ENCODE measurements at places on chromosomes 6 and 20. TPM values are rescaled to one million over a fixed set of nuclear protein-coding genes. Genes with fewer than 3 reads are reported as not detected.

- H3K27me3 ChIP-seq = no peaks in the 10 kb centered on the region
- no peak for DNase-seq
- H3K36me3 ChIP-seq = no peaks in the 10 kb centered on the region
Measured at GRCh38 chr6:169577974-169578373, 123.9 kb downstream of the WDR27 start.

OVOL2 gene
- 0.57 TPM for total RNA-seq

DEFB132 gene
- not detected for total RNA-seq

DNA sequence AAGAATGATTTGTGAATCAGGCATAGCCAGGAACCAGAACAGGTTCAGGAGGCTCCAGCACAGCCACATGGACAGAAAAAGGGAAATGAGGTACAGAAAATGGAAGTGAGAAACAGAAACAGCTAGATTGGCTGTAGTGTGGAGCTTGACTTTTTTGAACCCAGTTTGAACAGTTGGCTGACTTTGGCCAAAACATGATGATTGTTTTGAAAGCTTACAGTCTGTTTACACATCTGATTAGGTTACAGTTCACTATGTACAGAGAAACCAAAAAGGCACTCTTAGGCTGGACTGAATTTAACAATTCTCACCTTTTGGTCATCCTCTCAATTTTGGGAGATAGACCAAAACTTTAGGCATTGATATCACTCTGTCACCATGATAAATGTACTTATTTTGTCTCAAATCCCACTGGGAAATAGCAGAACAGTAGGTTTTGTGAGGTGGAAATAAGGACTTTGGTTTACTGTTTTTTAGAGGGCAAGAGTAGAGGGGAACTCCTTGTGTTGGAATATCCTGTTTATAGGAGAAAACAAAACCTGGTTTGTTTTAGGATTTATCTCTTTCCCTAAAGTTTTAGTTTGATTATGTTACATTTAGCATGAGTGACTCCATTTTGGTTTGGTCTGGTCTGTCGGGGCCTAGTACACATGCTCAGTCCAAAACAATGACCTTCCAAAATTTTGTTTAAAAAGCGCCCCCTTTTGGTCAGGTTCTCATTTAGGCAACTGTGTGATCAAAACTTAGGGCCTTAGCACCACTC lies 123.1 kb downstream of the OLIG3 start:
- no peak for DNase-seq
- no peak overlapping the region for H3K4me3 ChIP-seq
- no peaks in the 10 kb centered on the region for H3K36me3 ChIP-seq
- no peaks in the 10 kb centered on the region for H3K27me3 ChIP-seq
- no peaks in the 10 kb centered on the region for H3K4me1 ChIP-seq

DNA sequence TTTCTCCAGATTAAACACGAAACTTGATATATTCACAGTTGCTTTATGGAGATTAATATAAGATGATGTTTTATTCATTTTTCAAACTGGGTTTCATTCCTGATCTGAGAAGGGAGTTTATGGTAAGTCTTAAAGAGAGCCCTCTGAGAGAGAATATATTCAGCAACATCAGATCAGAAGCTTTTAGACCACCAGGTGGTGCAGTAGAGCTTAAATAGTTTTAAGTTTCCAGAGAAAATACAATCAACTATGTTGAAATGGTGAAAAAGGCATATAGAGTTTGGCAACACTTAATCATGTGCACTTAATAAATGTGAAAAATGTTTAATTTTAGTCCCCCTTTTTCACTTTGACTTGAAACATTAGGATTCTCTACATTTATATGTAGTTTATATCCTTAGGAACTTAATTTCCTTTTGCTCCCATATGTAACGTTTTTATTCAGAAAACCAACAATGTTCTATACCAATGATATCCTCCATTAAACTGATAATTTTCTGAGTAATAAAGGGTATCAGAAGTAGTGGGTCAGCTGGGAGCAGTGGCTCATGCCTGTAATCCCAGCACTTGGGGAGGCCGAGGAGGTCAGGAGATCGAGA lies 86.4 kb upstream of the CLDN20 start:
- no peaks in the 10 kb centered on the region for H3K27me3 ChIP-seq
- DNase-seq = peak; percentile 36
- no peaks in the 10 kb centered on the region for H3K36me3 ChIP-seq
- peaks cover 3% of the 10 kb centered on the region for H3K4me1 ChIP-seq
- no peak overlapping the region for H3K27ac ChIP-seq

SLC17A3 gene
- not detected for total RNA-seq

KAT14 gene
- 8.4 TPM for total RNA-seq

HLA-DRA gene
- total RNA-seq = not detected

TNF gene
- total RNA-seq = 0.79 TPM

ELOVL4 gene
- 10.4 TPM for total RNA-seq

GRCh38 chr6:7650878-7651277 lies 60.9 kb downstream of the SNRNP48 start:
- no peak overlapping the region for H3K4me3 ChIP-seq
- no peaks in the 10 kb centered on the region for H3K36me3 ChIP-seq
- H3K4me1 ChIP-seq = peaks cover 2% of the 10 kb centered on the region
- H3K27ac ChIP-seq = no peak overlapping the region
- peak; percentile 55 for DNase-seq
- no peaks in the 10 kb centered on the region for H3K27me3 ChIP-seq

- no peak overlapping the region for H3K4me3 ChIP-seq
- no peaks in the 10 kb centered on the region for H3K4me1 ChIP-seq
- no peak overlapping the region for H3K27ac ChIP-seq
- H3K27me3 ChIP-seq = no peaks in the 10 kb centered on the region
Measured at GRCh38 chr6:20117474-20117873, 94.8 kb downstream of the MBOAT1 start.

DNA sequence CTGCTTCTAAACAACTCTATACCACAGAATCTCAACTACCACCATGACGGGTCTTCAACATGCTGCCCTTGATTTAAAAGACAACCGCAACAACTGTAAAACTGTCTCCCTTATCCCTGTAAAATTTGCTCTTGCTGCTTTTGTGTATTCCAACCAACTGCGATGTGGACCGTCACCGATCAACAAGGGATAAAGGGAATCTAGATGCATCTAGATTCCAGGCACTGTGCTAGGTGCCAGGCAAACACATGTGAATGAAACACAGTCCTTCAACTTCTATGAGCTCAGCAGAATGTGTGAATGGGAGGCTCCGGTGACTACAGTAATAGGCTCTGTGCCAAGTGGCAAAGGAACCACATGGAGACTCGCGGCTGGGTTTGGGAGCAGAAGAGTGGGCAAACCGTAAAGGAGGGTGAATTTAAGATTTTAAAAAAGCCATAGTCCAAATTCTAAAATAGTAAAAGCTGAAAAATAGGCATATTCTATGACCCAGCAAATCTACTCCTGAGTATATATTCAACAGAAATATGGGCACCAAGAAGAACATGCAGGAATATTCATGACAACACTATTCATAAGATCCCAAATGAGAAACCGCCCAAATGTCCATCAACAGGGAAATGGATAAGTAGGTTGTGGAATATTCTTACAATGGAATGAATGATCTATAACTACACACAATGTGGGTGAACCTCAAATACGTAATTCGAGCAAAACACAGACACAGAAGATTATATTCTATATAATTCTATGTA lies 3.7 kb upstream of the PRND start:
- H3K27me3 ChIP-seq = peaks cover 12% of the 10 kb centered on the region
- peaks cover 3% of the 10 kb centered on the region for H3K4me1 ChIP-seq

DNA sequence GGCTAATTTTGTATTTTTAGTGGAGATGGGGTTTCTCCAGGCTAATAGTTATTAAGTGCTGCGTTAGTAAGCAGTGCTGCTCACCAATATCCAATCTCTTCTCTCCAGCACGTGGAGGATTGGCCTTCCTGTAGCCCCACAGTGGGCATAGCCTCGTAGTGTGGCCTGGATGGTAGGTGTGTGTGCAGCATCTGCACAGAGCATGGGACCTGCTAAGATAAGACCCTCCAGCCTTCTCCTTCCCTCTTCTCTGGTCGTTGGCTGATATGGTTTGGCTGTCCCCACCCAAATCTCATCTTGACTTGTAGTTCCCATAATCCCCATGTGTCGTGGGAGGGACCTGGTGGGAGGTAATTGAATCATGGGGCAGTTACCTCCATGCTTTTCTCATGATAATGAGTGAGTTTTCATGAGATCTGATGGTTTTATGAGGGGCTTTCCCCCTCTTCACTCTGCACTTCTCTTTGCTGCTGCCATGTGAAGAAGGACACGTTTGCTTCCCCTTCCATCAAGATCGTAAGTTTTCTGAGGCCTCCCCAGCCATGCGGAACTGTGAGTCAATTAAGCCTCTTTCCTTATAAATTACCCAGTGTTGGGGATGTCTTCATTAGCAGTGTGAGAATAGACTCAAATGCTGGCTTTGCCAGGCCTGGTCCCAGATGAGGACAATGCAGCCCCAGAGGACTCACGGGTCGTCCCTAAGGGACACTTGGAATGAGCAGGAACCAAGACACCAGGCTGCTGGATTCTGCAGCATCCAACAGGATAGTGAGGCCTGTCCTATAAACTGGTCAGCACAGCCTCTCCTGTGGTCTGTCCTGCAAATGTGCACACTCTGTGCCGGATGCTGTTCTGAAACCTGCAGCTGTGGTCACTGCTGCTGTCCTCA lies 63.4 kb upstream of the AFDN start:
- DNase-seq = no peak
- H3K36me3 ChIP-seq = no peaks in the 10 kb centered on the region
- H3K27me3 ChIP-seq = peaks cover 4% of the 10 kb centered on the region
- no peaks in the 10 kb centered on the region for H3K4me1 ChIP-seq

SLC2A4RG gene
- total RNA-seq = 65.6 TPM

DNA sequence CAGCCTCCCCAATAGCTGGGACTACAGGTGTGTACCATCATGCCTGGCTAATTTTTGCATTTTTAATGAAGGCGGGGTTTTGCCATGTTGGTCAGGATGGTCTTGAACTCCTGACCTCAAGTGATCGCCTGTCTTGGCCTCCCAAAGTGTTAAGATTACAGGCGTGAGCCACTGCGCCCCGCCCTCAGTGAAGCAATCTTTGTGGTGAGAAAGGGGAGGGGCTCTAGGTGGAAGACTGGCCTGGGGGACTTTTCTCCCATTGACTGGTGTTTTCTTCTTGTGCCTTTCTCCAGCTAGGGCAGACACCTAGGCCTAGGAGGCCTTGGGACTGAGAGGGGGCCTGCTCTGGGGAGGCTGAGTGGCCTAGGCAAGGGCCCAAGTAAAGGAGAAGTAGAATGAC lies 84.1 kb downstream of the DNAAF9 start:
- no peaks in the 10 kb centered on the region for H3K27me3 ChIP-seq
- H3K36me3 ChIP-seq = peaks cover 42% of the 10 kb centered on the region
- no peaks in the 10 kb centered on the region for H3K4me1 ChIP-seq
- H3K27ac ChIP-seq = no peak overlapping the region
- DNase-seq = no peak

DNA sequence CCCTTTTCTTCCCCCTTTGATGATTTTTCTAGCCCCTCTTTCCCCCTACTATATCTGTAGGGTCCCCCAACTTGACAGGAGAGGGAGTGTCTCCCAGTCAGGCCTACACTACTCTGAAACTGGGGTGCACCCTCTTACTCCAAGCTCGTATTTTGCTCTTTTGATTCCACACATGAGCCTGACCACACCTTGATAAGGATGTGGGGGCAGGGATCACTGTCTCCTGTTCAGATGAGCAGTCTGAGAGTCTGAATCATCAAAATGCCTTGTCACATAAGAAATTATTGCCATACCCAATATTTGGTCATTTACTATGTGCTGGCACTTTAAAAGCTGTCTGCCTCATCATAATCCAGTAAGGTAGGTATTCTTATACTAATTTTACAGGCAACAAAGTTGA lies 15.9 kb downstream of the PNPLA1 start:
- peaks cover 50% of the 10 kb centered on the region for H3K27me3 ChIP-seq
- no peak overlapping the region for H3K27ac ChIP-seq
- DNase-seq = no peak
- H3K4me3 ChIP-seq = no peak overlapping the region

GRCh38 chr6:25608558-25609174 lies 43.3 kb upstream of the SCGN start:
- H3K4me1 ChIP-seq = no peaks in the 10 kb centered on the region
- H3K4me3 ChIP-seq = no peak overlapping the region
- no peak for DNase-seq
- H3K27ac ChIP-seq = no peak overlapping the region
- H3K27me3 ChIP-seq = no peaks in the 10 kb centered on the region
- H3K36me3 ChIP-seq = no peaks in the 10 kb centered on the region

- no peak for DNase-seq
- H3K27me3 ChIP-seq = no peaks in the 10 kb centered on the region
- no peaks in the 10 kb centered on the region for H3K36me3 ChIP-seq
- no peak overlapping the region for H3K27ac ChIP-seq
Measured at GRCh38 chr20:47724396-47724795, 60.9 kb downstream of the SULF2 start.

- H3K27me3 ChIP-seq = peaks cover 4% of the 10 kb centered on the region
- DNase-seq = no peak
- H3K4me3 ChIP-seq = no peak overlapping the region
Measured at GRCh38 chr20:49762940-49763766, 49.5 kb upstream of the B4GALT5 start.
